MG63 (cell line): ENCODE measurements at places on chromosomes 2 and 18. TPM values are rescaled to one million over a fixed set of nuclear protein-coding genes. Genes with fewer than 3 reads are reported as not detected.

DSC2 gene
- total RNA-seq = not detected in 2 replicates

CKAP2L gene
- 19.4 and 19.9 TPM in 2 replicates for total RNA-seq

BMP10 gene
- total RNA-seq = not detected in 2 replicates

CPLX4 gene
- total RNA-seq = not detected in 2 replicates

TFCP2L1 gene
- total RNA-seq = 0.03 TPM in 1 of 2 replicates, not detected in the other

GPC1 gene
- total RNA-seq = 95.4 and 177 TPM in 2 replicates
